Left renal cortex interstitium (tissue), 4 donors: ENCODE measurements at places on chromosomes 12 and 14. TPM values are rescaled to one million over a fixed set of nuclear protein-coding genes. Genes with fewer than 3 reads are reported as not detected.

TC2N gene
- 14.8 TPM for polyA plus RNA-seq

SIX6 gene
- not detected for polyA plus RNA-seq

GUCY2C gene
- polyA plus RNA-seq: 0.43 TPM

TAS2R14 gene
- 2.1 TPM for polyA plus RNA-seq

IL23A gene
- polyA plus RNA-seq: 0.59 TPM

PRH2 gene
- polyA plus RNA-seq: 0.99 TPM

PPM1H gene
- 27.1 TPM for polyA plus RNA-seq

LIN7A gene
- polyA plus RNA-seq: 18.3 TPM

NXPH4 gene
- polyA plus RNA-seq: 6.3 TPM

SLC17A8 gene
- 0.24 TPM for polyA plus RNA-seq

FGD6 gene
- polyA plus RNA-seq: 11.8 TPM

DLGAP5 gene
- polyA plus RNA-seq: 32.7 TPM

SLCO1B1 gene
- 1.2 TPM for polyA plus RNA-seq

TCP11L2 gene
- 16.9 TPM for polyA plus RNA-seq

TAS2R31 gene
- 1.6 TPM for polyA plus RNA-seq

BCL11B gene
- polyA plus RNA-seq: 1.7 TPM

IL31 gene
- polyA plus RNA-seq: not detected

TMEM263 gene
- 85.1 TPM for polyA plus RNA-seq

TCL1B gene
- polyA plus RNA-seq: 0.58 TPM

VPS37B gene
- 26.5 TPM for polyA plus RNA-seq

SLC39A2 gene
- polyA plus RNA-seq: 1.9 TPM

STON2 gene
- 39.3 TPM for polyA plus RNA-seq

SCN8A gene
- 3.1 TPM for polyA plus RNA-seq

SDR9C7 gene
- 0.19 TPM for polyA plus RNA-seq

TMEM132D gene
- 1.2 TPM for polyA plus RNA-seq

POTEG gene
- polyA plus RNA-seq: not detected

PTCSC3 gene
- polyA plus RNA-seq: 0.32 TPM

RFLNA gene
- polyA plus RNA-seq: 7.0 TPM

FLRT2 gene
- polyA plus RNA-seq: 237 TPM

TAS2R13 gene
- 0.21 TPM for polyA plus RNA-seq
